ENCODE measurements at places on chromosomes 13 and 19.

- no peak for DNase-seq
Measured at GRCh38 chr13:112808377-112809140, 118.7 kb downstream of the ATP11A start.

GRCh38 chr13:44432650-44433049 lies 59.0 kb downstream of the SERP2 start:
- no peak for DNase-seq

GRCh38 chr13:113756441-113757097 lies 2.5 kb upstream of the TMEM255B start:
- DNase-seq = no peak

DNA sequence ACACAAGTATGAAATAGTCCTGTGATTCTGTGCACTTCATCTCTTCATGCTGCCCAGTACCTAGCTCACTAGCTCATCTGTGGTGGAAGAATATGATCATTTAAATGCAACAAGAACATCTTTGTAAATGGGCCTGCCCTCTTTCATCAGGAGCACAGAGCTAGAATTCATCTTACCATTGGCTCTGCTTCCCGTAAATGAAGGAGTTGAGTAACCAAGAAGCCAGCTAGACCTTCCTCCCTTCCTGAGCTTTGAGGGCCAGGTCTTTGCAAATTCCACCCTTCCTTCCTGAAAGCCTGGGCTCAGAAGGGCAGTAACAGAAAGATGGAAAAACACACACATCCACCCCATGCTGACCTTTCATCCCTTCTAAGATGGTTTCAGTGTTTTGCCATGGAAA lies 82.0 kb downstream of the FRY start:
- DNase-seq = no peak

- DNase-seq = no peak
Measured at GRCh38 chr19:12544401-12544876, 6.8 kb downstream of the ZNF564 start.

GRCh38 chr19:56097776-56098175 lies 23.3 kb downstream of the ZNF787 start:
- DNase-seq = no peak

DNA sequence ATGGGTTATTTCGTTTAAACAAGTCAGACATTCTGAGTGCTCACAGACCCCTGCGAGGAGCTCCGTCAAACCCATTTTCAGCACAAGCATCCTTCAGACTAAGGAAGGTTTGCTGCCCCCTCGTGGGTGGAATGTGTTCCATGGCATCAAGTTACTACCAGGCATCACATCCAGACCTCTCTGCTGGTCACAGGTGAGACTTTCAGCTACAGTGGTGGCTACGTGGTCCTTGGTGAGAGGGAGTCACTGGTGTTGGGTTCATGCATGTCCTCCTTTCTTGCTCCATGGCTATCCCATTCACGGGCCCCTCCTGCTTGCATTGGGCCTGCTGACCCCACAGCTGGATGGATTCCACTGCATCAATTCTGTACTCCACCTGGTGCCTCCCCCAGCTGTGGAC lies 9.1 kb upstream of the LILRB5 start:
- DNase-seq = peak; percentile 59

DNA sequence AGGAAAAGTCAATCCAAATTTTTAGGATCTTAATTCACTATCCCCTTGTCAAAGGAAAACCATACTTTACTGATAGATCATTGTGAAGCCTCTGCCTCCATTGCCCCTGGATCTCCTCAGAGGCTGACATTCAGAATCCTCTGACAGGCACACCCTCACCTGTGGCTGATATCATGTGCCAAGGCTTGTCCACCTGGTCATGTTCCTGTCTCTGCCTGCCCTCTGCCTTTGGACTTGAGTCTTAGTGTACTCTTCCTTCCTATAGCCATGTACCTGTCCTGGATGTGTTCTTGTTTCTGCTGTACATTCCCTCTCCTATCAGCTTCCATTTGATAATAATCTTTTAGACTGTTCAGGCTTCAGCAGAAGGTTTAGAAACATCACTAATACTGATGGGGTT lies 179.4 kb downstream of the TNFSF13B start:
- no peak for DNase-seq

DNA sequence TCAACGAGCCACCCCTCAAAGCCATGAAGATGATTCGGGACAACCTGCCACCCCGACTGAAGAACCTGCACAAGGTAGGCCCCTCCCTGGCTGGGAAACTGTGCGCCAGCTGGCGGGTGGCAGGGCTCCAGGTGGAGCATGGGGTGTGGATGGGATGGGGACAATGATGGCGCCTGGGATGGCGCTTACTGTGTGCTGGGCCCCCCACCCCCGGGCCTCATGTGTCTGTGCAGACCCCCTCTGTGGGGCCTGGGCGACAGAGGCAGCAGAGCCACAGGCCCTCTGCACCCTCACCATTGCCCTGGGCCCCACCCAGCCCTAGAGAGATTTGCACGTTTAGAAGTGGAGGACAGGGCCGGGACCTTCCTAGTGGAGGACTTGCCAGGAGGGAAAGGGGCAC lies 19.0 kb upstream of the NCCRP1 start:
- no peak for DNase-seq
